GM13977 (cell line): ENCODE measurements at places on chromosomes 1 and 21.

- peak; percentile 38 for DNase-seq
Measured at GRCh38 chr1:24641646-24642151, 1.4 kb upstream of the SRRM1 start.

GRCh38 chr1:170166518-170167180 lies 20.9 kb downstream of the NTMT2 start:
- DNase-seq, result no peak

- DNase-seq, result no peak
Measured at GRCh38 chr1:225763716-225764548, 13.7 kb upstream of the SRP9 start.

- no peak for DNase-seq
Measured at GRCh38 chr1:44431861-44432260, 26.8 kb downstream of the RNF220 start.

DNA sequence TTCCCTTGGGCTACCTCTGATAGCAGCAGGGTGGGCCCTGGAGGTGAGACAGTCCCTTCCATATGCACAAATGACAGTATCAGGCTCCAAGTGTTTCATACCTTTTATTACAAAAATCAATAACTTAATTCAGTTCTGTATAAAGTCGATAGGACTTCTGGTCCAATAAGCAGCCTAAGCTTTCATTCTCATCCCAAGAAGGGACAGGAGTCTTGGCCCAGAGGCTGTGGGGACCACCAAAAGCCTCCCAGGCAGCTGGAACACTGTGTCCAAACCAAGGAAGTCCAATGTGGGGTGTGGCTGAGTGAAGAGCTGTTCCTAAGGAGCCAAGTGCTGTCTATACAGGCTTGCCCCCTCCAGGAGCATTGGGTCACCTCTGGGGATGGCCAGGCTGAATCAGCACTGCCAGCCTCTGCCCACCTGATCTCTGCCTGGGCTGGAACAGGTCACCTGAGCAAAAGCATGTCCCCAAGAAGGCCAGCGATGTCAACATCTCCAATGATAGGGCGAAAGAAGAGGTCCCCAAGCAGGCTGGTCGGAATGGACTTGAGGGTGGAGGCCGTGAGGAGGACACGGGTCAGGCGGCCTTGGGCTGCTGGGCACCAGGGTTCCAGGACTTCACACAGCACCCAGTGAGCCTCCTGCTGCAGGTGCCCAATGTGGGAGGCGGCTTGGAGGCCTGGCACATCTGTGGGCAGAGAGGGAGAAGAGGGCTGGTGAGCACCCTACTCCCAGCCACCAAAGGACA lies 2.2 kb downstream of the NR0B2 start:
- DNase-seq, result no peak

DNA sequence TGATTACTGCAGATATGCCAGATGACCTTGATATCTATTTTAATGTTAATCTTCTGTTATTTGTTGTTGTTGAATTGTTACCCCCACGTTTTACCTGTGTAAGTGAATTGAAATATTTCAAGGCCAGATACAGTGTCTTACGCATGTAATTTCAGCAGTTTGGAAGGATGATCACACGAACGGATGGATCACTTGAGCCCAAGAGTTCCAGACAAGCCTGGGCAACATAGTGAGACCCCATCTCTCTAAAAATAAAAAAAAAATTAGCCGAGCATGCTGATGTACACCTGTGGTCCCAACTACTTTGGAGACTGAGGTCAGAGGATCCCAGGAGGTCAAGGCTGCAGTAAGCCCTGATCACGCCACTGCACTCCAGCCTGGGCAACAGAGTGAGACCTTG lies 32.2 kb downstream of the SDCCAG8 start:
- DNase-seq, result no peak

- DNase-seq, result no peak
Measured at GRCh38 chr1:43007377-43008114, 48.9 kb upstream of the SLC2A1 start.

DNA sequence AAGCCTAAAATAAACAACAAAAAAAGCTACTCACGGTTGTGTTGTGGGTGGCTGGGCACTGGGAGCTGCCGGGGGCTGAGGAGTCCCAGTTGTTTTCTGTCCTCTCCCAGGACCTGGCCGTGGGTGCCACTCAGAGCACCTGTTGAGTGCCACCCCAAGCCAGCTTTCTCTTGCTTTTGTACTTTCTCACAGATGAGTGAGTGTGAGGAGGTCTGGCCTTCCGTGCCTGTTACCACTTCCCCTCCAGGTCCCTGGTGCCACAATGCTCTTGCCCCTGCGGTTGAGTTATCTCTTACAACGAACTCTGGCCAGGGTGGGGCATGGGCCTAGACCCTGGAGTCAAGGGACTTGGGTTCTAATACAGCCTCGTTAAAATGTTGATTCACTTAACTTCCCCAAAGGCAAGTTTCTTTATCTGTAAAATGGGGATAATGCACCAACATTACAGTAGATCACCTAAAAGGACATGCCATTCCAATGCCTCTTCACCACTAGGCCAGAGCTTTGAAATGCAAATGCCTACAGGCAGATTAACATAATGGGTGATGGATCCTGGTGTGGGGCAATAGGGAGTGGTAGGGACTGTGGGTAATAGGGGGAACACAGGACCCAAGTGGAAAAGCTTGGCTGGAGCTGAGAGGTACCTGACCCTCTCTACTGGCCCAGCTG lies at the start of gene CNR2:
TSS of gene CNR2 (minus strand) at position 151 of the 669 bp plus-strand sequence. CDS start 37,745 bp downstream, outside the sequence.
- DNase-seq, result no peak

GRCh38 chr1:154714638-154715037 lies 106.7 kb upstream of the ADAR start:
- no peak for DNase-seq

DNA sequence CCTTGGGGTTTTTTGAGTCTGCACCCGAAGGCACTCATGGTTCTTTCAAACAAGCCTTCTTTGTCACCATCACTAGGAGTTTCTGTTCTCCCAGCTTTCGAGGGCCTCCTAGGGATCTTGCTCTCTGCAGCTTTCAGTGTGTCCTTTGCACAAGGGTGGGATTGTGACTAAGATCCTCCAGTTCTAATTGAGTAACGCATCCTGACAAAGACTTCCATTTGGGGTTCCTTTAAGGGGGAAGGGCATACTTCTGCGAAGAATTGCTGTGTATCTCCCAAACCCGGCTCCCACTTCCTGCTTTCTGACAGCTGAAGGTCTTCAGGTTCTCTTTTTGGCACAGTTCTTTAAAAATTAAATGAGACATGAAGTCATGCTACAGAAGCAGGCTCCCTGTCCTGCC lies 139.4 kb downstream of the EDEM3 start:
- no peak for DNase-seq

DNA sequence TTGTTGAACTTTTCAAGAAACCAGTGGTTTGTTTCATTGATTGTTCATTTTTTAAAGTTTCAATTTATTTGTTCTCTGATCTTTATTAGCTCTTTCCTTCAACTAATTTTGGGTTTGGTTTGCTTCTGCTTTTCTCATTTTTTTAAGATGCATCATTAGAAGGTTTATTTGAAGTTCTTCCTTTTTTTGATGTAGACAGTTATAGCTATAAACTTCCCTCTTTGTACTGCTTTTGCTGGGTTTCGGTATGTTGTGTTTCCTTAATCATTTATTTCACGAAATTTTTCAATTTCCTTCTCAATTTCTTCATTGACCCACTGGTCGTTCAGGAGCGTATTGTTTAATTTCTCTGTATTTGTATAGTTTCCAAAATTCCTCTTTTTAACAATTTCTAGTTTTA lies 133.3 kb upstream of the GPR52 start:
- DNase-seq, result no peak

GRCh38 chr1:162117039-162117774 lies 47.7 kb downstream of the NOS1AP start:
- no peak for DNase-seq

DNA sequence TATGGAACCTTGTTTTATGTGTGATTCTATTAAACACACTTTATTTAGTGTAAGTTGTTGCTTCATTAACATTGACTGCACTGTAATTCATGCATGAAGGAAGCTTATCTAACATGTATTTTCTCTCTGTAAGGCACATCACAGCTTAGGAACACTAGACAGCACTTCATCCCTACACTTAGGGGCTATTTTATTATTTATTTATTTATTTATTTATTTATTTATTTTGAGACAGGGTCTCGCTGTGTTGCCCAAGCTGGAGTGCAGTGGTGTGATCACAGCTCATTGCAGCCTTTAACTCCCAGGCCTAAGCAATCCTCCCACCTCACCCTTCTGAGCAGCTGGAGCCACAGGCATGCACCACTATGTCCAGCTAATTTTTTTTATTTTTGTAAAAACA lies 30.7 kb upstream of the GRHL3 start:
- DNase-seq, result no peak

DNA sequence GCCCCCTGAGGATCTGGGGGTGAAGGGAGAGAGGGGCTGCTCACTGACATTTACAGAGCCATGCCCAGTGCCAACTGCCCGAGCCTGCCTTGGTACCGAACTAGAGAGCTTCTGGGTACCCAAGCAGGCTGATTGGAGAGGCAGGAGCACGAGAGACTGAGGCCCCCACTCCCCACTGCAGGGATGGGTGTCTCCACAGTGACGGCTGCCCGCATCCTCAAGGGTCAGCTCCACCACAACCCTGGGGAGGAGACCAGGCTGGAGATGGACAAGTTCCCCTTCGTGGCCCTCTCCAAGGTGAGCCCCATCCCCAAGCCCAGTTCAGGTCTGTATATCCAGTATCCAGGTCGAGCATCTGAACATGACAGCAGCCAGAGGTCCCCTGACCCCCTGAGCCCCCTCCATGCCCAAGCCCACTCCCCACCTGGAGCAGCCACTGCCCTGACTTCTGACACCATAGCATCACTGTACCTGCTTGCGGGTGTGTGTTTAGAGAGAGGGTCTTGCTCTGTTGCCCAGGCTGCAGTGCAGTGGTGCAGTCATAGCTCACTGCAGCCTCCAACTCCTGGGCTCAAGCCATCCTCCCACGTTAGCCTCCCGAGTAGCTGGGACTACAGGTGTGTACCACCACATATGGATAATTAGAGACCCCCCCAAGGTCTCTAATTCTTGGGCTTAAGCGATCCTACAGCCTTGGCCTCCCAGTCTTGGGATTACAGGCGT lies 51.9 kb downstream of the ALPL start:
- no peak for DNase-seq

DNA sequence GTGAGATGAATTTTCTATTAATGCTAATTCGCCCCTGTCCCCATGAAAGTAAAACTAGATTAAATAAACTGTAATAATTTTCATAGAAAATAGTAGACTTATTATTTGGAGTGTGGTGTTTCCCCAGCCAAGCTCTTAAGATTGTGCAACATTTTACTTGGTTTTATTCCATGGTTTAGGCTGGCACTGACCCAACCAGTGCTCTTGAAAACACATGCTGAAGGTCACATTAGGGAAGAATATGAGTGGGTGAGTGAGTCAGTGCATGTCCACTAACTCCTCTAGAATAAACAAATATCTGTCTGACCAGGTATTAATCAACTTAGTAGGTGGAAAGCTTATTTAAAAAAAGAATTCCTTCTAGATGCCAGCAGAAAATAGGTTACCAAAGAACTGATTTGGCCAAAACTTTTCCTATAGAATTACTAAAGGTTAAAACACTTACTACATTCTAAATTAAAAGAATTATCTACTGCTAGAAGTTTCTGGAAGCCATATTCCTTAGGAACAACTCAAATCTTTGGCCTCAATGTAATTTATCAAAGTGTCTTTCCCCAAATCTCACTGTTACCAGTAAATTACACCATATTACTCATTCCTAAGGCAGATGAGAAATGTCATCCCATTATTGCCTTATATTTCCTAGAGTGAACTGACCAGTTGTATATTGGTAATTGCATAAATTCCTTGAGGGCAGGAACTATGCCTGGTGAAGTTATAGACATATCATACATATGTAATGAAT lies 89.7 kb upstream of the RGS1 start:
- DNase-seq, result no peak

DNA sequence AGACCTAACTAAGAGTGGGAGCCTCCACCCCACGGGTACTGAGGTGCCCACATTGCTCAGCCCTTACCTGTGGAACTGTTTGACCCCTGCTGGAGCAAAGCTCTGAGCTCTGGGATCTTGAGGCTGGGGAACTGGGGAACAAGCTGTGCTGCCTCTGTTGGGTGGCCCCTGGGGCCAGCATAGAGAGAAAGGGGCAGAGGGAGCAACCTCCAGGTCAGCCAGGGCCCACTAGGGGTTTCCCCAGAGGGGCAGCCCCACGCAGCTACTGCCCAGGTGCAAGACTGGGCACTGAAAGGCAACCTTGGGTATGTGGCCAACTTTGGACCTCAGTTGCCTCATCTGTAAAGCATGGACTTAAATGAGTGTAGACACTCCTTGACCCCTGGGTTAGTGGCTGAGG lies 23.5 kb upstream of the EPB41 start:
- no peak for DNase-seq

- DNase-seq, result no peak
Measured at GRCh38 chr1:56908619-56909221, 54.1 kb downstream of the C8A start.

DNA sequence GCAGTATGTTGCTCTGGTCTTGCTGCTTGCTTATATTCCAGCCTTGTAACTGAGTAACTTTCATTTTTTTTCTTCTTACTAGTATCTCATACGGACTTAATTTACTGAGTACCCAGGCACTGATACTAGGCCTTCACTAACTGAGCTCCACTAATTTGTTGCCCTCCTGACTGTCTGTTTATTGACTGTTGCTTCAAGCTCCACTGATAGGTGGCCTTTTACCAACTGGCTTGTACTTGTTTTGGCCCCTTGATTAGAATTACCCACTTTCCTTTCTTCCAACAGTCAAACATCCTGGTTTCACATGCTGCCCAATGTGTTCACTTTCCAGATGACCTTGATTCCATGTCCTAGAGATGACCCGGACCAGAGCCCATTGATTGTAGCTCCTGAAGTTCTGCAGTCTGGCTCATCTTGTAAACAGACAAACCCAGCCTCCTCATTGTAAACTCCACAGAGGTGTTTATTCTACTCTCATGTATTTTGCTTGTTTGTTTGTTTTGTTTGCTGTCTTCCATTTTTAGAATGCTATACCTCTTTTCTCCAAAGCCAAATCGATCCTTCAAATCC lies 27.7 kb downstream of the RGS1 start:
- DNase-seq, result no peak

DNA sequence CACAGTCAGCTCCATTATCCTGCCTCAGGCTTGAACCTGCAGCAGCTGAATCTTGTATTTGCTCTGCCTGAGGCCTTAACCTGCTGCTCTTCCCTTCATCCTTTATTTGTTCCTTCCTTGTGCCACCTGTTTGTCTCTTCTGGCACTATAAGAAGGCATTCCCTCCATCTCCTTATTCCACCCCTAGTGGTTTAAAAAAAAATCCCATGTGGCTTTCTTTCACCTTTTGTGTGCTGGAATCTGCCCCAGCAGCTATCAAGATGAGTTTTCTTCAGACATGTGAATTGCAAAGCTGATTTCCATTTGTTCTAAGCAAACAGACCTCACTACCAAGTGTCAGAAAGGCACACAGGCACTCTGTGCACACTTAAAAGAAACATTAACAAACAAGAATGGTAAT lies 294.6 kb downstream of the TTLL7 start:
- DNase-seq, result no peak
